ENCODE measurements at places on chromosomes 6 and 20.

DNA sequence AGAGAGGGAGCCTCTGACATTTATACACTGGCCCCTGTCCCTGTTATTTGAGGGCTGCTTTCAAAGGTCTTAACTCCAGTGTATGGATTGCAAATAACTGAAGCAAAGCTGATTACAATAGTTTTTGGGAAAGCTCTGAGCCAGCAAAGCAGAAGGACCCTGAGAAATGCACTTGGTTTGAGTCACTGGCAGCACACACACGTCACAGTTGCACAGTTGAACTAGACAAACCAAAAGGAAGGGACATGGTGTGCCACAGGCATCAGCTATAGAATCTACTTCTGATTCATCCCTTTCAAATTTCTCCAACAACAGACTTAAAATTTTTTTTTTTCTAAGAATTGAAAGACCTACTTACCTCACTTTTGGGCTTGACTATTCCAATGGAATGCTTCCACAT lies 56.4 kb downstream of the SNRNP48 start:
- DNase-seq = no peak

DNA sequence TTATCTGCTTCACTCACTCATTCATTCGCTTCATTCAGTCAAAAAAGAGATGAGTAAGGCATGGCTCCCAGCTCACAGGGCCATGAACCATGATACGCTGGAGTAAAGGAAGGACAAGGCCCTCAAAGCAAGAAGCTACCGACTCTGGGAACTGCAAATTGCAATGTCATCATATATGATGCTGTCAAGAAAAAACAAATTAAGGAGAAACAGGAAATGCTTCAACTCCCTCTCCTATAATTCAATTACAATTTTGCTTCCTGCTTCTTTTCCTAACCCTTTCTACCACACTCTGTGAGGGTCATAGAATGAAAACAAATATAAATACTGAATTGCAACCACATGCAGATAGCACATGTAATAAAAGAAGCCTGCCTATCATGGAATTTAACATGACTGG lies 725.7 kb upstream of the FLRT3 start:
- DNase-seq = no peak

DNA sequence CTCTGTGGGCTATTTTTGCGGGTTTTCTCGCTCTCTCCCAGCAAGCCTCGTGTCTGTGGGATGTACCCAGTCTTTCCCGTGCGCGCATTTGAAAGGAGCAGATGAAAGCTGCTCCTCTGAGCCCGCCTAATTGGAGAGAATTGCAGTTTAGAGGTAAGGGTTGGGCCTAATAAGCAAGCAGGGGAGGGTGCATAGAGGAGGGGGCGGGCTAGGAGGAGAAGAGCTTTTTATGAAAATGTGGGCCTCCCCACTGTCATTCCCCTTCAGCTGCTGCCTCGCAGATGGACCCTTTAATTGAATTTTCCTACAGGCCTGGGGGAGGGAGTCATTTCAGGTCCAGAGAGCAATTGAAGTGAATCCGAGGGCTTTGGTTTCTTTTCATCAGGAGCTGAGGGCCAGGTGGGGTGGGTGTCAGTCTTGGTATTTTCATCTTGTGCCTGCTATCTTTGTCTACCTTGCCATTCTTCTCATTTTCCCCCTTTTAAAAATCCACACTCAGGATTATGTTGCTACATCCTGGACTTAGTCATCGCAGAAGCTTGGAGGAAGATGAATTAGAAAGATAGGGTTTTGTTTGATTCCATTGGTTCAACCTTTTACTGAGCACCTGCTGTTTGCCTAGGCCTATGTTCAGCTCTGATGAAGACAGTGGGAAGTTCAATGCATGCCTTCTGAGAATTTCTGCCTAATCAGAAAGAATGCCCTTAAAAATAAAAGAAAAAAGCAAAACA lies 423.4 kb downstream of the CD83 start:
- peak; percentile 87 for DNase-seq

GRCh38 chr6:79631693-79632172 lies 604 bp downstream of the SH3BGRL2 start:
- no peak for DNase-seq

DNA sequence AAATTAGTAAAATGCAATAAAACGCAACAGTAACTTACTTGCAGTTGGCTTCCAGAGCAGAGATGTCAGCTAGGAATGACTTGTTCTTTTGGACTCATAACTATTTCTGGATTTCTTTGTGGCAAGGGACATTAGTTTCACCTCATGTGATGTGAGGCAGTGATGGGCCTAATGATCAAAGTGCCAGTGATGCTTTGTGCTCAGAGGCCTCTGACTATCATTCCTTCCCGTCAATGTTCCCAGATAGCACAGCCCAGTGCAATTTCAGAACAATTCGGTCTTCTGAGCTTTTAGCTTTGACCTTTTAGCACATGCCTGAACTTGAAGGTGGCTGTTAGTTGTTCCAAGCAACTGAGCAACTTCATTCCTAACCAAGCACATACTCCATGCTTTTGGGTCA lies 596.8 kb downstream of the TFAP2B start:
- no peak for DNase-seq

DNA sequence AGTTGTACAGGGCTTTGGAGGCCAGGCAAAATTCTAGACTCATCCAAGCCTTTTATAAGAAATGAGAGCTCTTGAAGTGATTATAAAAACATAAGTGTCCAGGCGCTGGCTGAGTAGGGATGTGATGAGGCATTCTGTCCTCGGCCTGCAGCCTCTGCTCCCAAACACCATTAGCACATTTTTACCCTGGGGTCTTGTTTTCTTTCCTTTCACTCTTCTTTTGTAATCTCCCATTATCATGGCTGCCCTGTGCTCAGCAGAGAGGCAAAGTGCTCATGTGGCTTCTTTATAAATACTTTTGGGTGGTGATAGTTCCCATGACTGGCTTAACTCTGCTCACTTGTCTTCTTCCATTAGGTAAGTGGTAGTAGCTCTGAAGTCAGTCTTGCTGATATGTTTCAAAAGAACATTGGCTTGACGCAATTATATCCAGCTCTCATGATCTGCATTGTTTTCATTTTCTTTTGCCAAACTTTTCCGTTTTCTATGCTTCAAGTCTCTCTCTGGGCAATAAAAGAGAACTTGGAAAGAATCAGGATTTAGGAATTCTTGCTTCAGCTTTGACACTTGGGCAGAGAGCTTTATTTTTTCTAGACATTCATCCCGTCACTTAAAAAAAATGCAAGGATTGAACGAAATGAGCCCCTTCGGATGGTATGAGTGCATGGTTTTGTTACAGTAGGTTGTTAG lies 61.1 kb downstream of the CAP2 start:
- DNase-seq = no peak

GRCh38 chr20:54407459-54407858 lies 67.9 kb upstream of the DOK5 start:
- DNase-seq = no peak

- DNase-seq = no peak
Measured at GRCh38 chr6:66508433-66508832, 801.4 kb upstream of the EYS start.

DNA sequence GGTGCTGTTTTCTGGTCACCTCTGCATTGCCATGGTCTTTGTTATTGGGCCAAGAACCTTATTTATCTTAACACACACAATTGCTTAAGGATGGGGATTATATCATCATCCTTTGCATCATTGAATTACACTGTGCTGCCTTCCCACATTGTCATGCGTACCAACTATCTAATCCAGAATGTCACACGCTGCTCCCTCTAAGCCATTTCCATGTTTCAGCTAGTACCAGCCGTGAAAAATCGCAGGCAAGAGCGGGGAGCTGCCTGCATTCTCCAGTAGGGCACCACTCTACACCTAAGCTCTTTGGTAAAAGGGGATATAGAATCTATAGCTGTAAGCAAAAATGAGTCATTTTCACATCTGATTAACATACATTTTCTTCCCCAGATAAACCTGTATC lies 277.0 kb downstream of the PRL start:
- no peak for DNase-seq

DNA sequence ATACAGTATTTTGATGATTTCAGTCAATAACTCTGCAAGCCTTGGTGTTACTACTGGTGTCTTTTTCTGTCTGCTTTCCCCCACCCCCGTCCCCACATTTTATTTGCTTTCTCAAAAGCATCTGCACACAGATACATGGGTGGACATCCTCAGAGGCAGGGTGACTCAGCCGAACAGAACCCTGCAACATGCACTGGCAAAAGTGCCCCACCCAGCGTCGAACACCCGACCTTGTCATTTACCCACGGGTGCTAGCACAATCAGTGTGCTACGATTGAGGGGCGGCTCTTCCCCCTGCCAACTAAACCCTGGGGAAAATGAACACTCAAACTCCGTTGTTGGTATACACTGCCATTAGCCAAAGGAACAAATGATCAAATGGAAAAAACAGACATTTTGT lies 115.9 kb upstream of the NAA20 start:
- DNase-seq = no peak

DNA sequence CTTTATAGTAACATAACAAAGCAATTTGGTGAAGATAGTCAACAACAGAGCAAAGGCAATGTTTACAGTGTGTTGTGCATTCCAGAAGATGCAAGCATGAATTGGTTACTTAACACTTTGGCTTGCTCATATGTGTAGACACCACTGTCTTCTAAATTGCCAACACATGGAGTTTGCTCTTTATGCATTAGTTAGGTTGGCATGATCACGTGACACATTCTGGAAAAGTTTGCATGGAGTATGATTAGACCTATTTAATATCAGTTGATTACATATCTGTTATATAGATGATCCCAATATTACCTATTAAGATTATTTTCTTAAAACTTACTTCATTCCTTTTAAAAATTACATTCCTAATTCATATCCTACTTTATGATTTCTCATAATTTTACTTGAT lies 197.6 kb downstream of the RIMS1 start:
- DNase-seq = no peak

DNA sequence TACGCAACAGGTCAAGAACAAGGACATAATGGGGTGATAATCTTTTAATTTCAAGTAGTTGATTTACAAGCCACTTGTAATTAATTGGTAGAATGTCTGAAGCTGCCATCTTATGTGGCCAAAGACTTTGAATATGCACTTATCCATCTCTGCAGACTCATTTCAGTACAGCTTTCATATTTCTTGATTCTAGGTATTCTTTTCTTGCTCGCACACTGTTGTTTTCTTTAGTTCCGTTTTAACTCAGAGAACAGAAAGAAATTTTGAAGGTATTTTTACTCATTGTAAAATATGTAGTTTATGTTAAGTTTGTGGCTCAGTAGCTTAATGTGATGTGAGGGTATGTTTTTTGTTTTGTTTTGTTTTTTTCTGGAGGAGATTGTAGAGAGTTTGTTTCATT lies 73.9 kb downstream of the UBR2 start:
- no peak for DNase-seq

- DNase-seq = no peak
Measured at GRCh38 chr6:16602035-16602434, 159.2 kb downstream of the ATXN1 start.

GRCh38 chr6:27250277-27251111 lies 3.0 kb downstream of the PRSS16 start:
- DNase-seq = no peak

DNA sequence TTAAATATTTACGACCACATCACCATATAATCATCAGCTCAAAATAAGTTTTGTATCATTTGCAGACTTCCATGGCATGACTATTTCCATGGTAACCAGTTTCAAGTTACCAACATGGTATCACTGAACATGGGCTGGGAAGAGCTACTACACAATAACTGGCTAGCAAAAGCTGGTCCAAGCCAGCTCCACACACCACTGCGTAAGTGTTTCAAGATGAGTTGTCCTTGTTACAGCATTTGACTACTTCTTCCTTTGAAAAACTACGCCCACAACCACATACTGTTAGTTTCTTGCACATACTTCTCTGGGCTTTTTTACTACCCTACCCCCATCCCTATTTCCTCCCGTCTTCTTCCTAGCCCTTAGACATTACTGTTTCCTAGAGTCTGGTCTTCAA lies 8.5 kb downstream of the CD164 start:
- DNase-seq = no peak

- no peak for DNase-seq
Measured at GRCh38 chr20:63161176-63161651, 54.7 kb downstream of the YTHDF1 start.

GRCh38 chr6:72959821-72960220 lies 265.5 kb downstream of the KHDC1L start:
- DNase-seq = no peak

DNA sequence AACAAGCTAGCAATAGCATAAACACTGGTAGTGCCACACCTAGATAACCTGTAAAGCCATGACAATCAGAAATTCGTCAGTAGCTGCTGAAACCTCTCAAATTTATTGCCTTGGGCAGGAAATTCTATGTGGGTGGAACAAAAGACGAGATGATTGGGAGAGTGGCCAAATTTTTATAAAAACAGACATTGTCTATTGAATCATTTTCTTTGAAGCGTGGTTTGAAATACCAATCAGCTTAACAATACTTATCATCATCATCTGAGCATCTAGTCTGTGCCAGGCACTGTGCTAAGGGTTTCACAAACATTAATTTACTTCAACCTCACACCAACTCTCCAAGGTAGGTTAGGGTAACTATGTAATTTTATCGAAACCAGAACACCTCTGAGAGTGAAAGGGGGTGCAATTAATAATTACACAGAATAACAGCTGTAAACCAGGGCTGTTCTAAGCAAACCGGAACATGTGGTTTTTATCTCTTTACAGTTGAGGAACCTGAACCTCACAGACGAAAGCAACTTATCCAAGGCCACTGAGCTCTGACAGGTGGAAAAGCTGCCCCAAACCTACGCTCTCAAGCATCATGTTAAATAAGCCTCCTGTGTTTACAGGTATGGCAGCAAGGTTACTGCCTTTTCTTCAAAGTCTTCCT lies 43.4 kb downstream of the NHSL1 start:
- no peak for DNase-seq

DNA sequence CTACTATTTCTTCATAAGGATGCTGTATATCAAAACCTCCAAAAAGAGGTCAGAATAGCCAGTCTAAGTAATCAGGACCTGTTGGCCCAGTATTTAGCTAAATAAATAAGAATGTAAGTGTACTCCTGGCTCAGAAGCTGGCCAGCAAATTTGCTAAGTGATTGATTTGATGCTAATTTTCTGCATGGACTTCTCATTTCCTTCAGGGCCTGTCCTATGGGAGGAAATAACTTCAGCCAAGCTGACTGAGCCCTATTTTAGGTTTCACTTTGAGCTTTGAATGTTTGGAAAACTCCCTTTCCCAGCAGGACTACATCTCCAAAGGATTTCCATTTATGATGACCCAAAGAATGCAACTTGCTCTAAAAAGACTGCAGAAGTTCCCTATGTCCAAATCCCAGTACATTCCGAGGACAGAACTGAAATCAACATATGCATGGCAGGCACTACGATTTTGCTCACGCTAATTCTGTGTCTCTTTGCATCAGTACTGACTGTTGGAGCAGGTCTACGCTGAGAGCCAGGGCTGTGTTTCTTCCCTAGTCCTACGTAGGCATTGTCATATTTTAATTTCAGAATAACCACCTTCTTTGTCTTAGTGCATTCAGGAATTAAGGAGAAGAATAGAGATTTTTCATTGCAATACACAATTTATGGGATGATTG lies 441.4 kb upstream of the PLCB4 start:
- no peak for DNase-seq

- DNase-seq = peak; percentile 11
Measured at GRCh38 chr20:57317789-57318371, 11.7 kb upstream of the SPO11 start.

All from NCI-H82 (cell line).